Peyer's patch (tissue), 4 donors: ENCODE measurements at places on chromosomes 3 and 15. TPM values are rescaled to one million over a fixed set of nuclear protein-coding genes. Genes with fewer than 3 reads are reported as not detected.
A peak's percentile ranks its signal among the peaks of the same experiment; 100 is the strongest.

The CGNL1 gene
- total RNA-seq = 1.2 TPM

DNA sequence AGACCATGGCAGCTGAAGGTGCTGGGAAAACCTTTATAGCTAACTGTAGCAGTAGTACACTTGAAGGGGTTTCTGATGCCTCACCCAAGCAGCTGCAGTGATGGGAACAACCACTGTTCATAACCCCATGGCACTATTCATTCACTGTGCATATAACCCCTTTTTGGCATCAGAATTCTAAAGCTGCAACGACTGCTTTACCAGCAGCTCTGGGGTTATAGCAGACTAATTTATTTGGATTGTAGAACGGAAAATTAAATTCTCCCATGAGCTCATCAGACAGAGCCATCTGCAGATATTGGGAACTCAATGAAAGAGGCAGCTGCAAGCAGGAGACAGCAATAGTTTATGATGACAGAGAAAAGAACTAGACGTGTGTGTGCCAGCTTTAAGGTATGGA is 28.6 kb downstream of the TFDP2 start:
- no peak for DNase-seq

The CD86 gene
- total RNA-seq = not detected

GRCh38 chr3:69499899-69500421 is 114.1 kb upstream of the FRMD4B start:
- no peak for DNase-seq

- DNase-seq = no peak
Measured at GRCh38 chr3:45105855-45106671, 40.1 kb downstream of the CDCP1 start.

- no peak for DNase-seq
Measured at GRCh38 chr15:80105595-80105994, 46.1 kb downstream of the ZFAND6 start.

DNA sequence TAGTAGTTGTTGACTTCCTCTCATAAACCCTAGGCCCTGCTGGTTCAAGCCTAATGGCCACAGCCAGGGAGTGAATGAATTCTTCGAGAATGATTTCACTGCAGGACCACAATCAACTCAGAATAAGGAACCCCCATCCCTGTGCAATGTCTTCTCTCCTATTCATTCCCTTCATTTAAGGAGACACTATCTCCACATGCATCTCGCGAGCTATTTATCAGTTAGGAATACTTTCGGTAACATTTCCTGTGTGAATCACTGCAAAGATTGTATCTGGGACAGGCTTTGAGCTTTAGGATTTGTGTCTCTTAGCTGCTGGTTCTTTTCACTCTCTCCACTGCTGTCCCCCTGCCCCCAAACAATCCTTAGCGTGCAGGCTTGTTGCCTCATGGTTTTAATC is 94.4 kb downstream of the MYLK start:
- DNase-seq = no peak

The SYNM gene
- total RNA-seq = 14.7 TPM

The GOLGA6A gene
- not detected for total RNA-seq

- no peak for DNase-seq
Measured at GRCh38 chr3:165753560-165753959, 83.7 kb downstream of the BCHE start.

The GLDN gene
- 0.18 TPM for total RNA-seq

DNA sequence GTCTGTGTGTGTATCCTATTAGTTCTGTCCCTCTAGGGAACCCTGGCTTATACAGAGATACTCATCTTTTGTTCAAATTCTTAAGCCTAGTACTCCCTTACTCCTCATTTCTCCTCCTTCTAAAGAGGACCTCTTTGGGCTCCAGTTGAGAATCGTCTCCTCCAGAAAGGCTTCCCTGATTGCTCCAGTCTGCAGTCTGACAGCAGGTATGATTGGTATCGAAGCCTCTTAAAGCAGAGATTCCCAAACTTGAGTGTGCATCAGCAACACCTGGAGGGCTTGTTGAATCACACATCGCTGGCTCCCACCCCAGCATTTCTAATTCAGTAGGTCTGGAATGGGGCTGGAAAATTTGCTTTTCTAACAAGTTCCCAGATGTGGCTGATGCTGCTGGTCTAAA is 60.9 kb upstream of the NMNAT3 start:
- no peak for DNase-seq

DNA sequence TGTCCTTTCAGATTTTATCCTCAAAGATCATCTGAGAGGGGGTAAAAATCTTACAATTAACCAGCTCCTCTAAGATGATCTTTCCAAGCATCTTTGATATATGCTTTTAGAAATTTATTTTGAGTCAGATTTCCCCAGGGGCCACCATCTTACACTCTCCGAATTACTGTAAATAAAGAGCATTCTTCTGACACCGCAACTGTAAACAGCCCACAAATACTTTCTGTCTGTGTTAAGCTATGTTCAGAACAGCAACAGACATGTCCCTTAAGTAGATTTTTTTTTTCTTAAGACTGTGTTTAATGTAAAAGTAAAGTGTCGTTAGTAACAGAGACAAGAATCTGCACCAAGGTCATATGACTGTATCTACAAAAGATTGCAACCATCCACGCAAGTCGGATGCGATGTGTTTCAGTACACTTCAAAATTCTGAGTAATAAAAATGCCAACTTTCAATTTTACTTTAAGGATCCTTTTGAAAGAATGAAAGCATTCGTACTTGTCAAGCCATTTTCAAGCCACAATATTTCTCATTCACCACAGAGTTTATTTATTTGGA is 159.0 kb upstream of the KCNH8 start:
- DNase-seq = no peak

The SETMAR gene
- 9.7 TPM for total RNA-seq

DNA sequence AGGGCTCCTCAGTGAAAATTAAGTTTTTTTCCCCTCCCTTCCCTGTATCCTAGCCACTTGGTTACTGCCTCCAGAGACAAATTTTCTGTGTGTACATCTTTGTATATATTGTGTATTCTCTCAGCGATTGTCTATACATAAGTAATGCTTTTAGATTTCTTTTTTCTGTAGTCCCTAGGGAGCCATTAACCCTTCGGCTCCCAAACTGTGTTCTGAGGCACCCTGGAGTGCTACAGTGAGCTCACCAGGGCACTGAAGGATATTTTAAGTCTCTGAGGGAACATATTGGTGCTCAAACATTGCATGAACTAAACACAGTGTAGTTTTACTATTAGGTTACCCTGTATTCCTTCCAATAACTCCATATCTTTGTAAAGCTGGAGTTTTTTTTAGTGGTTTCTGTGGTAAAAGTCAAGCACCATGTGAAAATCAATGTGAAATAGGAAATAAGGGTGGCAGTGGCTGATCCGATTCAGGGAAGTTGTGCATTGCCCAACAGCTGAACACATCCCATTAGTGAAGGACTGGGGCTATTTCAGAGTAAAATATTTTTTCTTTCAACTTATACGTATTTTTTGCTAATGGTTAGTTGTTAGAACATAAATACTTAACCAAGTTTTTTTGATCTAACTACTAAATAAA is 43.0 kb downstream of the USP13 start:
- DNase-seq = no peak

- DNase-seq = no peak
Measured at GRCh38 chr3:21654241-21654640, 96.8 kb downstream of the ZNF385D start.

The TMCO5A gene
- not detected for total RNA-seq

The COL6A5 gene
- total RNA-seq = not detected

DNA sequence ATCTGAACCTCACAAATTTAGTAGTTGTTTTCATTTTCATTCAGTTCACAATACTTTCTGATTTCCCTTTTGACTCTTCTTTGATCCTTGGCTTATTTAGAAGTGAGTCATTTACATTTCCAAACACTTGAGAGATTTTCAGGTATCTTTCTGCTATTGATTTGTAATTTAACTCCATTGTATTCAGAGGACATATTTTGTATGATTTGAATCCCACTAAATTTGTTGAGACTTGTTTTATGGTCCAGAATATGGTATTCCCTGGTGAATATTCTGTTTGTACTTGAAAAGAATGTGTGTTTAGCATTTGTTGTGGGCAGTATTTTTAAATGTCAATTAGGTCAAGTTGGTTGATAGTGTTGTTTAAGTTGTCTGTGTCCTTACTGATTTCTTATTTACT is 29.6 kb downstream of the FAN1 start:
- DNase-seq = no peak

DNA sequence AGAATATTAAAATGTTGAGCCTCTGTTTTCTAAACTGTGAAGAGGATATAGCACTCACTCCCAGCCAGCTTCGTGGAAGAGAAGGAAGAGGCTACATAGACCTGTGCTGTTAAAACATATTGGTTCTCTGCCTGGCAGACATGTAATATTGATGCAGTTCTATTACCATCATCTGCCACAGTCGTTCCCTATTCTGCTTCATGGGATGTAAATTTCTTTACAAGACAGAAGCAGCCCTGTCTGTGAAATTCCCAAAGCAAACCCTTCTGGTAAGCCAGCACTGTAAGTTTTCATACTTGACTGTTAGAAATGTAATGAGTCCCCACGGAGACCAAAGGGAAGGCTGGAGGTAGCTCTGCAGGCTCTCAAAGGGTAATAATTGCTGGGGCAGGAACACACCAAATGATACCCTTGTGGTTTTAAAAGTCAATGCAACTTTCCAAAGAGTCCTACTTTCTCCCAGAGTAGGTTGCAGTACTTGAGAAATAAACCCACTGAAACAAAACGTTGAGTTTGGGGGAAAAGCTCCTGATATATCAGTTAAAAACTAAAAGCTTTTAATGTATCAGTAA is 129.9 kb upstream of the HES1 start:
- no peak for DNase-seq

The RCN2 gene
- total RNA-seq = 9.3 TPM

DNA sequence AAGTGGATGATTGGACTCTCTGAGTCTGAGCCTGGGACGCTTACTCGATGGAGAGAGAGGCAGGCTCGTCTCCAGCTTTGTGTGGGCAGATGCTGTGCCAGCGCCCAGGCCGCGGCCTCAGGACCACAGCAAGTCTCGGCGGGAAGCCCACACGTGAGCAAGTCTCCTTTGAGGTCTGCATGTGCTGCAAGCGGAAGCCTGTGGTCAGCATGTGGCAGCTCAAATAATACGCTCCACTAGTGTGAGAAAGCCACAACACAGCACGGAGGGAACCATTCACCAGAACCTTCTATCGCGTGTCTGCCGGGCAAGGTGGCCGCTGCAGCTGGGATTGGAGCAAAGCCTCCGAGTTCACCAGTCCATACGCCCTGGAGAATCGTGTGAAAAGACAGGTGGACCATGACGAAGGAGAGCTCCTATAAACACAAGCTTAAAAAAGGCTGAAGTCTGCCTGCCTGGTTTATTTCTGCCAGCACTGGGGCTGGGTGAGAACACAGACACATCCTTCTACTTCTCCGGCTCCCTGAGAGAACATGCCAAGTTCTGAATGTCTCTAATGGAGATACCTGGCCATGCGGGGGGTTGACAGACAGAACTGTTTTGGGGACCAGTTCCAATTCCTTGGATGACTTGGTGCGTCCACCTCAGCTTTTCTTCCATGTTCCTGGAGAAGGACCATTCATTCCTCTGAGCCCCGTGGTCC is 82.0 kb upstream of the LRIG1 start:
- peak; percentile 48 for DNase-seq

DNA sequence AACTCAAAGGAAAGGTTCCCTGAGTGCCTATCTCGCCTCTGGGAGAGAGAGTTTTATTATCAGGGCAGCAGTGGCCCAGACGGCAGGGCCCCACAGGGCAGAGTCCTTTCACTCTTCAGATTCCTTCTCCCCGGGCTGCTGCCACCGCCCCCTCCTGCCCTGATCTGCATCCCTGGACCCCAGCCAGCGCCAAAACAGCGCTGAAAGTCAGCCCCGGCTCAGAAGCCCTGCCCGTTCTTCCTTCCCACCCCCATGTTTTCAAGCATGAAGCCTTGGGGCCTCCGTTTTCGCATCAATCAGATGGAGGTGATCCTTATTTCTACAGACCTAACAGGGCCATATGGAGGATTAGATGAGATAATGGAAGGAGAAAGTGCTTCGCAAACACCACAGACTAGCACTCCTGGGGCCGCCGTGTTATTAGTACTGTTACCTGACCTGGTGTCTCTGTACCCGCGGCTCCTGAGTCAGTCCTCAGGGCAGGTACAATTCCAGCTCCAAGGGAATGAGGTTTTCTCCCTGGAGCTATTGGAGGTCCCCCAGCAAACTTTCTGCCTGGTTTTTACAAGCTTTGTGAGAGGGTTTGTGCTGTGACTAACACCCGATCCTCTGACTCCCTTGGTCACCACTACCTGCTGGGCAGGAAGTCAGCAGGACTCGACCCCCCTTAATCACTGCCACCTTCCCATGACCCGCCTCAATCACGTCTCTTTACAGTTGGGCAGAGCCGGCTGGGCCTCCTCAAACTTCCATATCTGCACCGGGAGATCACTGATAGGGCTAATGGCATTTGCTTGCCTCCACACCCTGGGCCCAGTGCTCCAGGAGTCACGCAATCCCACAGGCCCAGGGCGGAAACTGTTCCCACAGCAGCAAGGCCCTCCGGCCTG is 39.5 kb upstream of the TSEN2 start:
- DNase-seq = peak; percentile 89

GRCh38 chr3:125055331-125055912 is 375 bp downstream of the HEG1 start:
- DNase-seq = no peak

DNA sequence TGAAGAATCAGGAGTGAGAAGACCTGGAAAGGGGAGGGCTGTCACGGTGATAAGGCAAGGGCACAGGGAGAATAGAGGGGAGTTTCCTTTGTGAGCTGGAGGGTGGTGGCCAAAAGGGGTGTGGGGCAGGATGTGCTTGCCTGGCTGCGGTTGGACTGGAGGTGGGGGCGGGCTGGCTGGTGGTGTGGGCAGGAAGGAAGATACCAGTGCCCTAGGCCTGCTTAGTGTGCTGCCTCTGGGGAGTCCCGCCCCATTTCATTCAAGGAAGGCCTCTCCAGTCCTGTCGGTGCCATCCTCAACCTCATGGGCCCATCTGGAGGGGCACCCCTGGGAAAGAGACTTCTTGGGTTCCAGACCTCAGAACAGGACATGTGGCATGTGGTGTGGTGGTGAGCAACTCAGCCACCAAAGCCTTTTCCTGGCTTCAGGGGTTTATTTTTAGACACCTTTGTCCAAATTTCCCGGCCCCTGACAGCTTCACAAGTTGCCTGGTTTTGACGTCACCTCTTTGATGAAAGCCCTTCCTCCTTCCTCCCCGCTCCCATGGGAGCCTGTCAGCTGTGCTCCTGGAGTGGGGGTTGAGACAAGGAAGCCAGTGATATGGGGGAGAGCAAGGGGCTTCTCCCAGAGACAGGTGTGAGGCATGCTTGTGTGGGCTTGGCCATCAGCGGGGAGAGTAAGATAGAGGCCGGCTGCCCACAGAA is 15.6 kb downstream of the TEX264 start:
- peak; percentile 83 for DNase-seq

The GP9 gene
- total RNA-seq = not detected

The POPDC2 gene
- total RNA-seq = 8.3 TPM

The CHST2 gene
- 20.6 TPM for total RNA-seq

GRCh38 chr3:36379872-36380220 is 458 bp upstream of the STAC start:
- no peak for DNase-seq

- no peak for DNase-seq
Measured at GRCh38 chr3:99250821-99251355, 349.4 kb upstream of the DCBLD2 start.

GRCh38 chr15:94107652-94108051 is 123.7 kb upstream of the MCTP2 start:
- DNase-seq = no peak

GRCh38 chr3:85355572-85355971 is 396.8 kb downstream of the CADM2 start:
- no peak for DNase-seq

- no peak for DNase-seq
Measured at GRCh38 chr3:158863247-158863646, 61.4 kb downstream of the MFSD1 start.

- DNase-seq = no peak
Measured at GRCh38 chr15:77773903-77774302, 141.2 kb upstream of the LINGO1 start.
